SJCRH30 (cell line): ENCODE measurements at places on chromosomes 16 and 17. TPM values are rescaled to one million over a fixed set of nuclear protein-coding genes. Genes with fewer than 3 reads are reported as not detected.
A peak's percentile ranks its signal among the peaks of the same experiment; 100 is the strongest.

GRCh38 chr17:31859487-31860008, 504 bp upstream of the COPRS start:
- no peak for DNase-seq

DNA sequence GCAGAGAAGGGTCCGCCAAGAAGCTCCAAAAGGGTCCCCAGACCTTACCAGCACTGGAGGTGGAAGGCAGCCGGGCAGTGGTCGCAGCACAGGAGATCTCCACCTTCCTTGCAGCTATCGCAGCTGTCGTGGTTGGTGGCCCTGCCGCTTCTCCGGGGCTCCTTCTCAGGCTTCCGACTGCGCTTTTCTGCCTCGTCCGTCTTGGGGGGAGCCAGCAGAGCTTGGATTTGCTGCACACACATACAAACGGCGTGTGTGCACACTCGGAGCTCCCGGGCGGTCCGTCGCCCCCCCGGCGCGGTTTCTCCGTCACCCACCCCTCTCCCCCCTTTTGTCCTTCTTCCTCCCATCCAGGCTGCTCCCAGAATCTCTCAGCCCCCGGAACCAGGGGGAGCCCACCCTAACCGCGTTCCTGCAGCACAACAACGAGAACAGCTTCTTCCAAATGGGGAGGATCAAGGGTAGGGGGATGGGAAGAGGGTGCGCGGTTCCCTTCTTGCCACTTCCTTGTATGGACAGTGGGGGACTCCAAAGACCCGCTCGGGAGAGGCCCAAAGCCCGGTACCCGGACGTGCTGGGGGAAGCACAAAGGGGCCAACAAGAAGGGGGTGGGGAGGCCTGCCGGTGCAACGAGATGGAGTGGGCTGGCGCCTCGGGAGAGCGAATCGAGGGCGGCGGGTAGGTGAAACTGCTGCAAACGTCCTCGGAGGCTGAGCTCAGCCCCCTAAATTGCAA, 1.1 kb downstream of the PHF12 start:
- peak; percentile 69 for DNase-seq

GRCh38 chr16:85237817-85238216, 125.5 kb upstream of the CIBAR2 start:
- DNase-seq, result no peak

DNA sequence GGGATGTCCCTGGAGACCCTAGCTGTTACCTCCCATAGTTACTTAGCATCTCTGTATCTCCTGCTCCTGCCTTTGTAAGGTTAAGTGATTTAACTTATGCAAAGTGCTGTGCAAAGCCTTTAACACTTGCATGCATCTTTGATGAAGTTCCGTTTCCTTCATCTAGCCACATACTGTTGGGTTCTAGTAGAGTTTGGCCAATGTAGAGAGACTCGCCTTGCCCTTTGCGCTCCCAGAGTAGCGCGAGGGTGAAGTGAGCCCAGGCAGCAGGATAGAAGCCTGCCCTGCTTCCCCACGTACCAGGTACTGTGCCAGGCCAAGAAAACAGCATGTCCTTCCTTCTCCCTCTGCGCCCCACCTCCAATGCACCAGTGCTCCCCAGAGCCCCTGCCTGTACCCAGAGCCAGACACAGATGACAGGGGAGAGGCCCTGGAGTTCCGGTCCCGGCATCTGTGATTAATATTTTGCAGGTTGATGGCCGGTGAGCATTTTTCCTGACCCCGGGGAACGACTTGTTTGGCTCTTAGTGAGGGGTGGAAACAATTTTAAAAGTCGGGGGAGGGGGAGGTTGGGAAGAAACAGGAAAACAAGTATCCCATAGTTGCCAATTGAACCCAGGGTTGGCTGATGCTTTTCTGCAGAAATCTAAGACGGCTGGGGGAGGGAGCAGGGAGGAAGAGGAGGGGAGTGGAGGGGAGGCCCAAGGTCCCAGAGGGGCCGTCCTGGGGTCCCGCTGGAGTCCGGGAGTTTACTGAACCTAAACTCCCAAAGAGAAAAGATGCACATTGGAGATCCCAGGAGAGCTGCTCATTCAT, 13.1 kb upstream of the CDC42EP4 start:
- no peak for DNase-seq

DNA sequence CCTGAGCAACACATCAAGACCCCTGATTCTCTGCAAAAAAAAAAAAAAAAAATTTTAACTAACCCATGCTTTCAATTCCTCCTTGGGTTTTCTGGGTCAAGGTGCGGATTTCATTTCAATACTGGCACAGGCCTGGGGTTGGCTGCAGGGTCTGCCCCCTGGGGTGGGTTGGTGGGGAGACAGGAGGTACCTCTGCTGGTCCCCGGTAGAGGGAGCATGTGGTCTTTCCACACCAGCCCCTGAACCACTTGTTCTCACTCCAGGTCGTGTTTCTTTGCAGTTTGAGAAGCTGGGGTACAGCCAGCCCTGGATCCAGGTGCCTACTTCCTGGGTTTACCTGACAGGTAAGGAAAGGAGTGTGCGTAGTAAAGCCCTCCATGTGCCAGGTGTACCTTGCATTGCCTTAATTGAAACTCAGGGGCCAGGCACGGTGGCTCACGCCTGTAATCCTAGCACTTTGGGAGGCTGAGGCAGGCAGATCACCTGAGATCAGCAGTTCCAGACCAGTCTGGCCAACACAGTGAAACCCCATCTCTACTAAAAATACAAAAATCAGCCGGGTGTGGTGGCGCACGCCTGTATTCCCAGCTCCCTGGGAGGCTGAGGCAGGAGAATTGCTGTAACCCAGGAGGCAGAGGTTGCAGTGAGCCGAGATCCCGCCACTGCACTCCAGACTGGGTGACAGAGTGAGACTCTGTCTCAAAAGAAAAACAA, 21.8 kb downstream of the SDR42E2 start:
- peak; percentile 28 for DNase-seq

DNA sequence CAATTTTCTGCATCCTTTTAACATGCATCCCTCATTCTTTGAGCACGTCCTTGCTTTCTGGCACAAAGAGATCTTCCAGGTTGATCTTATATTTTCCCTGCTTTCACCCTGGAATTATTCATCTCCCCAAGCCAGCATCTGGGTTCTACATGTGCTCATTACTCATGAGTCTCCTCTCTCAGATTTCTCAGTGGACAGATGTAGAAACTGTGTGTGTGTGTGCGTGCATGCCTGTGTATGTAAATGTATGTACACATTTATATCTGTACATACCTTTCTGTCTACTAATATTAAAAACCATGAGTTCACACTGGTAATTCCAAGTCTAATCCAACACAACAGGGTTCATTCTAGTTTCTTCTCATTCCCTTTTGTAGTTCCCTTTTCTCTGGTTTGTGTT, 41.9 kb upstream of the NSRP1 start:
- DNase-seq, result no peak

DNA sequence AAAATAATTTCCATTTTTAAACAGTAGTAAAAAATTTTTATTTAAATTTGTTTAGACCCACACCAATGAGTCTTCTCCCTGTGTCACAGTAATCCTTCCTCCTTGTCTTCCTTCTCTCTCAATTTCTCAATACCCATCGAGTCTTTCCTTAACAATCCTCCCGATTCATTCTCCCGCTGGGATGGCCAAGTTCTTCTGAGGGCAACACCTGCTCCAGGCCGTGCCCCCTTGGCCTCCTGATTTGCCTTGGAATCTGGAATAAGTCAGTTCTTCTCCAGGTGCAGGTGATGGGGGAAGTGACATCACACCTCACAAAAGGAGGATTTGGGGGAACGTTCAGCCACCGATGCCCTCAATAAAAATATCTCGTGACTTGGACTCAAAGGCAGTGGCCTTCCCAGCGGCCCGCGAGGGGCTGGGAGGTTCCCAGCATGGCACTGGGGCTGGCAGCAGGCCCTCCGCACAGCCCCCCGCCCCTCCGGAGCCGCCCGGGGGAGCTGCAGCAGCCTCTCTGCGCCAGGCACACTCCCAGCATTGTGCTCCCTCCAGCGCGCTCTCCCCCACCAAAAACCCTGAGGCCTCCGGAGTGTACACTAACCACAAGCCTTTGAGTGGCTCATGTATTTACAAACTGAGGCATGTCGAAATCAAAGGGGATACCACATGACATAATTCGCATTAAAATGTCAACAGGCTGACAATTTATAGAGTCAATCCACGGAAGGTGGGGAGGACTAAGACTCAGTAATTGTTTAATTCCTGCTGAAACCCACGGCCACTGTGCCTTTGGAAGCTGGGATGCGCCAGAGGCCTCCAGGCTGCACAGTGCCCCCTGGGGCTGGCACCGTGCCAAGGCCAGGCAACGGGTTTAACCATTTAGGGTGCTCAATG, 120.5 kb downstream of the ZFHX3 start:
- peak; percentile 60 for DNase-seq

DNA sequence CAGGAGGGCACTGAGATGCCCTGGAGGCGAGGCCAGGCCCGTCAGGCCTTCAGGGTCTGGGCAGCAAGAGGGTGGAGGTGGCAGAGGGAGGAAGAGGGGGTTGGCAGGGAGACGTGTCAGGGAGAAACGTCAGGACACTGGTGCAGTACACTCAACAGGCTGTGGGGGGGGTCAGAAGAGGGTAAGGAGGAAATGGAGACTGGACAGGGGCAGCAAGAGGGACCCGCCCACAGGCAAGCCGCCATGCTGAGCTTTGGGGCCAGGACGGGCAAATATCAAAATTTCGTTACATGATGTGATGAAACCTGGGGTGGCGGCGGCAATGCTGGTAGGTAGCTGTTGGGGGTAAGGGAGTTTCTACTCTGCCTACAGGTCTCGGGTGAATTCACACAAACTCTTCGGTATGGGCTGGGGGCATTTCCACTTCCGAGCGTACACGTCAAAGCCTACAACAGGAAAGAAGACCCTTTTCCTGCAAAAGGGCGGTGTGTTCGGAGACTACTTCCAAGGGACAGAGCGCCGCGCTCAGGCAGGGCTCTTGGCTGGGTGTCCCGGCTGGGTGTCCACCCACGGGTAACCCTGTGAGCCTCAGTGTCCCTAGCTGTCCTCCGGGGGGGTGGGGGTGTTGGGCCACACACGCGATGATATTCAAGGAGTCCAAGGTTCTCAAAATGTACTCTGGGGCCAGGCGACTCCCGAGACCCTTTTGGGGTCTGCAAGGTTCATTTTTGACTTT, 43.3 kb upstream of the ATP2A3 start:
- DNase-seq, result no peak

DNA sequence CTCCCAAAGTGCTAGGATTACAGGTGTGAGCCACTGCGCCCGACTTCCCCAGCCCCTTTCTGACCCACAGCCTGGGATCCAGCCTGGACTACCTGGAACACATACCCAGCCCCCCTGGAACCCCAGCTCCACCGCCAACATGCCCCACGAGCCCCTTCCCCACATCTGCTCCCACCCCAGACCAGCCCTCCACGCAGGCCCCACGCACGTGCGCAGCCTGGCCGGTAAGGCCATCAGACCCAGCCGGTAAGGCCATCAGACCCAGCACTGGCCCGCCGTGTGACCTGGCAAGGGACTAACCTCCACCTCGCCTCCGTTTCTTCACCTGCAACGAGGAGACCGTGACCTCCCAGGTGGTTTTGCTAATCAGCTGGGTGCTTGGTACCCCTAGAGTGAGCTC, 46.5 kb downstream of the RPH3AL start:
- no peak for DNase-seq

GRCh38 chr17:40287494-40288369, at the start of gene CDC6:
CDC6 (plus strand) TSS chr17:40287879; CDS start chr17:40289421, 1,542 bp downstream.
- peak; percentile 99 for DNase-seq

DNA sequence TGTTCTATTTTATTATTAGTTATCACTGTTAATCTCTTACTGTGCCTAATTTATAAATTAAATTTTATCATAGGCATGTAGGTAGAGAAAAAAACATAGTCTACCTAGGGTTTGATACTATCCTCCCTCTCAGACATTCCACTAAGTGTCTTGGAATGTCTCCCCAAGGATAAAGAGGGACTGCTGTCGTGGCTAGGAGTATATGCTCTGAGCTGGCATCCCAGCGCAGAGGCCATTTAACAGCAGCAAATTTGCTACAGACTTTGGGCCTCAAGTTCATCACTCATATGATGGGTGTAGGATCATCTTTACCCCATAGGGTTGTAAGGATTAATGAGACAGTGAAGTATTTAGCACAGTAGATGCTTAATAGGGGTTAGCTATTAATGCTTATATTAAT, 56.7 kb downstream of the ZFHX3 start:
- no peak for DNase-seq

DNA sequence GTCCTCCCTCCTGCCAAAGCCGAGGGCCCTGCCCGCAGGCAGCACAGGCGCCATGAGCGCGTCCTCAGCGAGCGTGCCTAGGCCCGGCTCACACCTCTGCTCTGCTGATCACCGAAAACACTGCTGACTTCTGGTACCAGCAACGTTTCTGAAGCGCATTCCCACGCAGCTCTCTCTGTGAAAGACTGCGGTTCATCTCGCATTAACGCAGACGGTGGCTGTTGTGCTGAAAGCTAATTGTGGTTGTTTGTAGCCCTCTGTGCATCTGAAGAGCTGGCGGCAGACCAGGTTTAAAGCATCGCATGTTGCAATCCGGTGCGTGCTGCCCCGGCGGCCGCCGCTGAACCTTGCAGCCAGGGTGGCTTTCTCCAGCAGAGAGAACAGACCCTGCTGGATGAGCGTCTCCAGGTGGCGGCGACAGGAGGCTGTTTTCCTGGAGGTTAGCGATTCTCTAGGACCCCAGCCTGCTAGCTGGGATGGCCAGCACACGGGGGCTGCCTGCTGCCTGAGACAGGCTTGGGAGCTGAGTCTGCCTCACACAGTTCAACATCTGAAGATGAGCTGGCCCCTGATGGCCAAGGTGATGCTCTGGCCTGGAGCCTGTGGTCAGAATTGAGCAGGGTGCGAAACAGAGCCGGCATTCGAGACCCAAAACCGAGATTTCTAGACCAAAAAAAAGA, 49.8 kb upstream of the CHMP6 start:
- no peak for DNase-seq

GRCh38 chr16:77469634-77470033, 34.8 kb upstream of the ADAMTS18 start:
- DNase-seq, result no peak

- DNase-seq, result no peak
Measured at GRCh38 chr16:30664616-30665109, 6.4 kb downstream of the FBRS start.

DNA sequence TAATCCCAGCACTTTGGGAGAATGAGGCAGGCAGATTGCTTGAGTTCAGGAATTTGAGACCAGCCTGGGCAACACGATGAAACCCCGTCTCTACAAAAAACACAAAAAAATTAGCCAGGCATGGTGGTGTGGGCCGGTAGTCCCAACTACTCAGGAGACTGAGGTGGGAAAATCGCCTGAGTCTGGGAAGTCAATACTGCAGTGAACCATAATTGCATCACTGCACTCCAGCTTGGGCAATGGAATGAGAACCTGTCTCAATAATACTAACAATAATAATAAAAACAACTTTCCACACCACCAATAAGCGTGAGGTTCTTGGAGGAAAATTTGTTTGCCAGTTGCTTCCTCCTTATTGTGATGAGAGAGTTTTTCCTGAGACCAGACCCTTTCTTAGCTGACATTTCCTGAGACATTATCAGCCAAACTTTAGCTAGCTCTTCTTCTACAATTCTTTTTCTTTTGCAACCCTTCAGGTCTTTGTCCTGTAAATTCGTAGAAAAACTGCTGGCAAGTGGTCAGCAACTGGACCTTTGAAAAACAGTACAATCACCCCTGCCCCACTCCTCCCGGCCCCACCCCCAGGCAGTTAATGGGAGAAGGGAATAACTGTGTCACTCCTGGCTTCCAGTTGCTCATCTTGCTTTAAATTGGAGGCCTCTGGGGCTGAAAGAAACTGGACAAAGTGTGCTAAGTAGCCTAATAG, 3.5 kb upstream of the EZH1 start:
- DNase-seq, result no peak

The RAMP2 gene
- total RNA-seq, result not detected in 2 replicates

The KRTAP2-3 gene
- not detected in 2 replicates for total RNA-seq

The TMC5 gene
- not detected in 2 replicates for total RNA-seq

The NRN1L gene
- not detected in 2 replicates for total RNA-seq

The UMOD gene
- total RNA-seq, result not detected in 2 replicates

The USH1G gene
- total RNA-seq, result 0.08 and 0.14 TPM in 2 replicates

The FOXN1 gene
- not detected in 2 replicates for total RNA-seq

The CRHR1 gene
- not detected in 2 replicates for total RNA-seq

The TBC1D3B gene
- 1.5 and 3.7 TPM in 2 replicates for total RNA-seq
